ENCODE measurements at places on chromosomes 13 and 19. TPM values are rescaled to one million over a fixed set of nuclear protein-coding genes. Genes with fewer than 3 reads are reported as not detected.

DNA sequence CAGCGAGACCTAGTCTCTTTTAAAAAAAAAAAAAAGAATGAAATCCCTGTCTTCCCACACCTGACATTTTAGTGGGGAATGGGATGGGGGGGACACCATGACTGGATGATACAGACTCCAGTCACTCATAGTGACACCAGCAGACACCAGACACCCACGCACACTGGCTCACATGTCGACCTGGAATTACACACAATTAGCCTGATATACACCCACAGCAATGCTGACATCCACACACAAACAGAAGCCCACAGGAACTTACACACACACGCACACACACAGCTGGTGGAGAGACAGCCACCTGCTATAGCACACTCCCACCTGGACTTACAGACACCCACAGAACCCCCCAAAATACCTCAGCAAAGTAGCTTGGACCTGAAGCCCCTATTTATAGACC, 8.3 kb upstream of the NANOS3 start:
- DNase-seq = no peak

- no peak for DNase-seq
Measured at GRCh38 chr13:48853728-48854102, 122.0 kb upstream of the FNDC3A start.

DNA sequence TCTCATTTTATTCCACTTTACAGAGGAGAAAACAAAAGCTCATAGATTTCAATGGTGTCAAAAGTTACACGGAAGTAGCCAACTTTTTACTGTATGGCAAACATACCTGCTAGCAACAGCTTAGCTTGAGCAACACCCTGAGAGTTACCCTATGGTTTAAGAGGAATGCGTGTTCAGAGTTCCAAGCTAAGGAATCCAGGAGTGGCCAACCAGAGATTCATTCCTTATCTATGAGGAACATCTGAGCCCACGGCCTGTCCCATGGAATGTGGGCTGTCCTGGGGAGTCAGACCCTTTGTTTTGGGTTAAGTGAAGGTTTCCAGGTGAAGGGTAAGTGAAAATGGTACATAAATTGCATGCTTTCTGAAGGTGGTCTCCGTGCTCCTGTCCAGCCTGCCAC, 67.5 kb downstream of the STARD13 start:
- DNase-seq = no peak

GRCh38 chr19:3893509-3894179, 13.2 kb downstream of the ATCAY start:
- no peak for DNase-seq

GRCh38 chr19:13104360-13104847, 1.7 kb upstream of the LYL1 start:
- DNase-seq = peak; percentile 69

The LILRA1 gene
- 0.76 TPM for total RNA-seq

DNA sequence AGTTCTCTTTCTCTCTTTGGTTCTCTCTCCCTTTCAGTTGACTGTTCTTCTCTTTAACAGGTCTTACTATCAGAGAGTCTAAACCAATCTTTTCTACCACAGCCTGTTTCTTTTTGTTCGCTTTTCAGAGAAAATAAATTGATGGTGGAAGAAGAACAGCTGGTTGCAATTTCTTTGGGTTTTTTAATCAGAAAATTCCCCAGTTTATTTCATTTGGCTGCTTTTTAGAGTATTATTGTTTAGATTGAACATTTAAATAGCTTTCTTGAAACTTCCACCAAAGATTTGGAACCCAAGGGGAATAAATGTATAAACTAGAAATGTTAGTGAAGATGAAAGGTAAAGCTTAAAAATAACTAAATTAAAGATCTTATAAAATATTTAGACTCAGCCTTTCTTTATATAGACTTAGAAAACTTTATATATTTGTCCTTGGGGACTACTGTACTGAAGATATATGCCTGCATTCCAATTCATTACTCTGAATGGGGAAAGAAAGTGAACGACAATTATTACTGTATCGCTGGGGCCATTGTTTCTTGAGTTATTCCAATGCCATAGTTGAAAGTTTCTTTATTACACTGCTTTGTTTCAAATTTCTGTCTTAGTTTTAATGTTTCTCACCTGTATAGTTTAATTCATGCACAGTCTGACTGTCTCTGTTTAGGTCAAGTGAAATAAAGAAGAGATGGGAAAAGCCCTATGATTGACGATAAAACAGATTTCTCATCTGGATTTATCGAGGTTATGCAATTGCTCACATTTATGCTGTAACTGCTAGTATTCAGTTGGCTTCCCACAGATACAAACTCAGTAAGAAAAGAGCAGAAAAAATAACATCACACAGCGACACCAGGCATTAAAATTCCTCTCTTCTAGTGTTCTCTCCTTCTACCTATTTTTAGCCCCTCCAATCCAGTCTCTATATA, 169.4 kb upstream of the CSNK1A1L start:
- no peak for DNase-seq
